GOT3 (cell line): ENCODE measurements at places on chromosomes 6 and 20.

DNA sequence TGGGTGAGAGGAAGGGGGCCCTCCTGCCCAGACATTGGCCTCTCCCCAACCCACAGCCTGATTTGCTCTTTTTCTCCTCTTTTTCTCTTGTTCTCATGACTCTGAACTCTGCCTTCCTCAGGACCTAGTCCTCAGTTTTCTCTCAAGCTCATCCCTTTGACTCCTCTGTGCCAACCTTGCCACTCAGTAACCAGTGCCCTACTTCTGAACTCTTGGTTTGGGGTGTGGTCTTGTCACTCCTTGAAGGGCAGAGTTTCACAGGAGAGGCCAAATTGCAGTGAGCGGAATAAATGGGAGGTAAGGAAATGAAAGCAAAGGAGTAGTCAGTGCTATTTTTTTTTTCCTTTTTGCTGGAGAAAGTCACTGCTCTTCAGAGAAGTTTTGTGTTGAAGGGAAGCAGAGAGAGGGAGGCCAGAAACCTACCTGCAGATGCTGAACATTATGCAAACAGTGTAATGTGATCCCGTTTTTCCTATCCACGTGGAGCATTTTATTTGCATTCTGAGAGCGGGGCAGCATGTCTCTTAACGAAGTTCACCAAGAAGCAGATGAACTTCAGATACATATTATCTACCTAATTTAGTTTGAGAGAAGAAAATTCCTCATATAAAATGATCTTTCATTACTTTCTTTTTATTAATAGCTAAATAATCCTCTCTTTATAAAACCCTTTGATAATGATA, 26.9 kb downstream of the CFAP61 start:
- DNase-seq, result no peak

- DNase-seq, result no peak
These were observed 20.0 kb upstream of the GFOD1 start for GRCh38 chr6:13507306-13507860.

DNA sequence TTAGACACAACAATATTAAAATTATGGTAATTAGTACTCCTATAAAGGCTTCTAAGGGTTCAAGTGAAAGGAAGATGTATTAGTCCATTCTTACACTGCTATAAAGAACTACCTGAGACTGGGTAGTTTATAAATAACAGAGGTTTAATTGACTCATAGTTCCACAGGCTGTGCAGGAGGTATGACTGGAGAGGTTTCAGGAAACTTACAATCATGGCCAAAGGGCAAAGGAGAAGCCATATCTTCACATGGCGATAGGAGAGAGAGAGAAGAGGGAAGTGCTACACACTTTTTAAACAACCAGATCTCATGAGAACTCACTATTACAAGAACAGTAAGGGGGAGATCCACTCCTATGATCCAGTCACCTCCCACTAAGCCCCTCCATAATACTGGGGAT, 52.9 kb downstream of the TINAG start:
- no peak for DNase-seq

DNA sequence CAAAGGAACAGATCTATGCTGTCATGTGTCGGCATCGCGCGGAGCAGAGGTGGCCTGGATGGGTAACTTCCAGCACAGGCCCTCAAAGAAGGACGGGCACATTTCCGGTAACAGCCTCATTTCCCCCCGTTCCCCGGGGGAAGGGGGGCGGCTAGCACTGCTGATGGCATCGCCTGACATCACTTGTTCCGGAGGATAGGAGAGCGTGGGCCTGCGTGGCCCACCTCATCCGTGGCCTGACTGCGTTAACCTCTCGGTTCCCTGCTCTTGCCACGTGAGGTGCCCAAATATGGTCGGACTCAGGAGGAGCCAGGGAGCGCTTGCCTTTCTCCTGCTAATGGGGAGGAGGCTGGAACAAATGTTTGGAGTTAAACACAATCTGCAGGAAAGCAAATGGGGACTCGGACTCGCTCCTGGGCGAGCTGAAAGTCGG, at the start of gene AKAP12:
Gene AKAP12 (plus strand): TSS at position 365 of the 433 bp plus-strand sequence. CDS start 596 bp downstream, outside the sequence.
- DNase-seq, result no peak

DNA sequence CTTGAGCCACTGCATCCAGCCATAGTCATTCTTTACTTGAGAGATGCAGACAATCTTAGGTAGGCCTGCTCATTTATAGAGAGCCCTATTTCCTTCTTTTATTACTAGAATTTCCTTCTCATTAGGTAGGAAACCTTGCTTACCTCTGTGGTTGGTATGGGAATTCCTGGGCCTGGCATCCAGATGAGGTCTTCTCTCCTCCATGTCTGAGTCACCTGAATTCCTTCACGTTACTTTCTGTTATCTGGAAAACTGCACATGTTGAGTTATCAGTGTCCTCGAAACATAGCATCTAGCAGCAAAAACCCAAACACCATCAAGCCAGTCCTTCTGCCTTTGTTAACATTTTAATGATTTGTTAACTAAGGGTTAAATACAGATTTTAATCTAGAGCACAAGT, 2.2 kb downstream of the ZNFX1 start:
- no peak for DNase-seq

- DNase-seq, result no peak
These were observed 106.0 kb downstream of the EDN3 start for GRCh38 chr20:59406446-59406845.

GRCh38 chr6:64280569-64280968, 645.0 kb downstream of the PHF3 start:
- no peak for DNase-seq

GRCh38 chr6:21527731-21528130, 65.8 kb upstream of the SOX4 start:
- no peak for DNase-seq

- DNase-seq, result no peak
These were observed 345.9 kb downstream of the TAF4 start for GRCh38 chr20:61719691-61720347.

DNA sequence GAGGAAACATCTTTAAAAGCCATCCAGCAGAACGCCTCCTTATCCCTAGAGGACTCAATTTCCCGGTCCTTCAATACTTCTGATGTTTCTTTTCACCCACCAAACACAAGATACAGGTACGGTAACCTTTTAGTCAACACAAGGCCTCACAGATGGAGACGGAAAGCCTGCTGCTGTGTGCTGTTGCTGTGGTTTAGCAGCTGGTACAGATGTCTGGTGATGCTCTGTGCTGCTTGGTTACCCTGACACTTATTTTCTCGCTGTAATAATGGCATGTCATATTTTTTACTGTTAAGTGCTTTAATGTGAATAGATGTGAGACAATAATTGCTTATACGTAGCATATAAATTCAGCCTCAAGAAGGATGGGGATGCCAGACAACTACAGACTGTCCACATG, 25.3 kb downstream of the GMDS start:
- no peak for DNase-seq

DNA sequence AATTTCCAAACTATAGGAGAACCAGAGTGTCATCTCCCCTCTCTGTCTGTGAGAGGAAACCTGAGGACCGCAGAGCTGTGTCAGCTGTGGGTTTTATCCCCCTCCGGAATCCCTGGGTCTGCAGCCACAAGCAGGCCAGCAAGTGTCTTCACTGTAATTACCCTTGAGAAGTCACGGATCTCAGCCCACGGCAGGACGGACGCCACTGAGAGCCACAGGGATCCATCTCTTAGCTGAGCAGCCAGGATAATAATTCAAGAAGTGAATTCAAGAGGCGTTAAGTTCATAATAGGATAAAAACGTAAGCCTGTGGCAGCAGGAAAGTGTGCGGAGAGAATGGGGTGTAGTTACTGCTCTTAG, 37.0 kb downstream of the DLL1 start:
- no peak for DNase-seq

- DNase-seq, result no peak
These were observed 136.0 kb upstream of the SGK1 start for GRCh38 chr6:134453792-134454510.

DNA sequence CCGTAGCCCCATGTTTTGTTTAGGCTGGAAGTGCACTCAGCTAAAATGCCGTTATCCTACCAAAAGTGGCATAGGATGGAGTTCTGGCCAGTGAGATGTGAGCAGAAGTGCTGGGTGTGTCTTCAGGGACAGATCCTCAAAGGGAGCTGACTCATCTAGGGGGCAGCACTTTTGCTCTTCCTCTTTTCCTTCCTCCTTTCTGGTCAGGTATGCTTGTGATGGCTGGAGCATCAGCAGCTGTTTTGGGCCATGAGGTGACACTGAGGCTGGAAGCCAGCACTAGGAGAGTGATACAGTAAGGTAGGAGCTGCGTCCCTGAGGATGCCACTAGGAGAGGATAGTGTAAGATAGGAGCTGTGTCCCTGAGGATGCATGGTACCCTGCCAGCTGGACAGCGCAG, 4.6 kb upstream of the OSBPL2 start:
- DNase-seq, result no peak

GRCh38 chr6:3912361-3913076, 63.3 kb downstream of the FAM50B start:
- DNase-seq, result no peak

GRCh38 chr6:39197922-39198500, 31.3 kb downstream of the KCNK5 start:
- DNase-seq, result no peak

DNA sequence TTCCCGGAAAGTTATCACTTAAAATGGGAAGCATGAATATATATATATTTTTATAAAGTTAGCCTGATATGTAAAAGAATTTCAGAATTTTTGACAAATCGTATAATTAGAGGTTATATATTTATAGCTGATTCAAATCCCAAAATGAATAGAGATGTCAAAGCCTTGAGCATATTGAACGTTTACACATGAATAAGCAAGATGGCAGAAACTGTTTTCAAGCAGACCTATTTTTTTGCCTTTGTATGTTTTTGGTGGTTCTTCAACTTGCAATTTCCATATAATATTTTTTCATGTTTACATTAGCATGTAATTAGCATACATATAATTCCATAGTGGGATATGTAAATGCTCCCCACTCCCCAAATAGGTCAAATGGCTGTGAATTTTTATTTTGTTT, 189.9 kb downstream of the PRL start:
- no peak for DNase-seq

DNA sequence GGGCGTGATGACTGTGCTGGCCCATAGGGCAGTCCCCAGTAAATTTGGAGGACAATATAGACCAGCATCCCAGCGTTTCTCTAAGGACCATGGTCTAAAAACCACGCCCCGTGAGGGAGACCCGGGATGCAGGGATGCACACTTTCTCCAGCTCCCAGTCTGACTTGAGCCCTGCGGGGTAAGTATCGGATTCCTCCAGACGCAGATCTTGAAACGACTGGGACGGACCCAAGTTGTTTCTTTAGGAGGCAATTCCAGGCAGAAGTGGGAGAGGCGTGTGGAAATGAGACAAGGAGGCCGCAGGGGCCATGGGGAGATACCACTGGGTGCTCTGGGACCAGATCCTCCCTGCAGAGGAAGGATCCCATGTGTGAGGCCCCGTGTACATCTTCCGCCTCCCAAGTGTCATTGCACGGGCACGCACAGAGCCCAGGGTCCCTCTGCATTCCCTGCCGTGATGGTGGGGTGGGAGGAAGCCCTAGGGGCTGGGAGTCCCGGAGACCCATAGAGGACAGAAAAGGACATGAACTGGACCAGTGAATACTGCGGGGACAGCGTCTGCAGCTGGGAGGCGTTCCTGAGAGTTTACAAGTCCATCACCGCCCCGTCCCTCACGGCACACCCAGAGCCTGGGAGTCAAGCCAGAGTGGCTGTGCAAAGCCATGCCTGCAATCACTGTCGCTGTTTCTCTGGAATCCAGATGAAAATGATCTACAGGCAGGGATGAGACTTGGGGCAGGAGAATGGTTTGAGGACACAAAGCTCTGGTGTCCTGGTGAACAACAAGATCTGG, 522.9 kb downstream of the CDH26 start:
- no peak for DNase-seq

GRCh38 chr6:24996269-24996836, 60.6 kb upstream of the RIPOR2 start:
- DNase-seq, result no peak

GRCh38 chr6:5459346-5459745, 198.0 kb downstream of the FARS2 start:
- no peak for DNase-seq

DNA sequence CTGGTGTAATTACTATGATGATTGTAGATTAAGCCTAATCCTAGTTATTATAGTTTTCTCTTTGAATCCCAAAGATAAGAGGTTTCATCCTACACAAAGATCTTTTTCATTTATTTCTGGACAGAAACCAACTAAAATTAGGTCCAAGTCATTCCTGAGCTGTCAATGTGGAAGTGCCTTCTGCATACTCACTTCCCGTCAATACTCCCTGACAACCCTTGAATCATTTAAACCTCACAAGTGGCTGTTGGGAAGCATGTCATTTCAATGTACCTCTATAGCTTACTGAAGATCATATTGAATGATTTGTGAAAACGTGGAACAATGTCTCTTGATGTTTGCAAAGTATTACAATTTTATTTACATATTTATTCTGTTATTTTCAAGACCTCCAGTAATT, 274.1 kb downstream of the HACE1 start:
- no peak for DNase-seq

GRCh38 chr6:142542704-142543233, 241.0 kb downstream of the ADGRG6 start:
- DNase-seq, result peak; percentile 9

GRCh38 chr20:61847986-61848385, 217.7 kb downstream of the TAF4 start:
- DNase-seq, result no peak

GRCh38 chr6:142165227-142165626, 18.2 kb downstream of the VTA1 start:
- DNase-seq, result no peak

GRCh38 chr20:35953387-35954199, 709 bp downstream of the SCAND1 start:
- no peak for DNase-seq
